ENCODE measurements at places on chromosomes 6 and 20.

GRCh38 chr20:53336892-53337291, 256.7 kb downstream of the ZNF217 start:
- no peak for DNase-seq

DNA sequence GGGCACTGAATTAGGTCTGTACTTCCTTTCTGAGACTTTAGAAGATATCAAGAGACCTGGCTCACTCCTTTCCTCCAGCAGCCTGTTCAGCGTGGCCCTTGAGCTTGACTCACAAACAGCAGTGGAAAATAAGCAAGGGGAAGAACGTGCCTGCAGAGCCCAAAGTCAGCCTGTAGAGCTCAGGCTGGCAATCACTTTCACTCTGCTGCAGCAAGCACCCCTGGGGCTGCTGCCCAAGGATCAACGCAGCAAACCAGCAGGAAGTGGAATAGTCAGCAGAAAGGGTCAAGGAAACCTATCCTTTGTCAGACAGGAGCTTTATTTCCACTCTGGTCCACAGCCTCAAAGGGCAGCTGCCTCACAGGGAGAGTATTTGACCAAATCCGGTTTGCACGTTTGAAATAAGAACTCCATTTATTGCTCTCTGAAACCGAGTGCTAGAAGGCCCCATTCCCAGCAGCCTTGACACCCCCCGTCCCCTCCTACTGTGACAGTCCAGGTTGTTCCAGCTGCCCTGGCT, 77.4 kb downstream of the PRDM1 start:
- peak; percentile 53 for DNase-seq

DNA sequence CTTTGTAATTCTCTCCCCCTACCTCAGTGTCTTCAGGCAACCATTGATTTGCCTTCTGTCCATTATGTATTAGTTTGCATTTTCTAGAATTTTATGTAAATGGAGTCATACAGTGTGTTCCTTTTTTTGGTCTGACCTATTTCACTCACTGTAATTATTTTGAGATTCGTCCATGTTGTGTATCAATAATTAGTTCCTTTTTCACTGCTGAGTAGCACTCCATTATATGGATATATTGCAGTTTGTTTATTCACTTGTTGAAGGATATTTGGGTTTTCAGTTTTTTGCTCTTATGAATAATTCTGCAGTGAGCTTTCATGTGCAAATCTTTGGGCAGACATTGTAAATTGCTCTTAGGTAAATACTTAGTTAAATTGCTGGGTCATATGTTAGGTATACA, 97.1 kb downstream of the CTNNBL1 start:
- DNase-seq: no peak

- peak; percentile 3 for DNase-seq
Measured at GRCh38 chr6:87237804-87238203, 82.4 kb downstream of the ZNF292 start.

DNA sequence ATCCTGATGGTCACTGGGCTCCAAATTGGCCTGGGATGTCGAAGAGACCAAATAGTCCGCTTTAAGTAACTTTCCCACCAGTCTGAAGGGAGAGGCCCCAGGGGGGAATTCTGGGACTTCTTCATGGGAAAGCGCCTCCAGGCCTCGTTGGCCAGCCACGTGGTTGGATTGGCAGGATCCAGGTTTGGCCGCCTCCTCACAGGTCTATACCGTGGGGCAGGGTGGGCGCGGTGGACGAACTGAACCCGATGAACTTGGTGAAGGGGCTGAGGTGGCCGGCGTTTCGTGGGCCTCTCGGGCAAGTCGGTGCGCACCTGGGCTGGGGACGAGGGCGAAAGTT, 297 bp downstream of the POM121L2 start:
- DNase-seq: no peak

DNA sequence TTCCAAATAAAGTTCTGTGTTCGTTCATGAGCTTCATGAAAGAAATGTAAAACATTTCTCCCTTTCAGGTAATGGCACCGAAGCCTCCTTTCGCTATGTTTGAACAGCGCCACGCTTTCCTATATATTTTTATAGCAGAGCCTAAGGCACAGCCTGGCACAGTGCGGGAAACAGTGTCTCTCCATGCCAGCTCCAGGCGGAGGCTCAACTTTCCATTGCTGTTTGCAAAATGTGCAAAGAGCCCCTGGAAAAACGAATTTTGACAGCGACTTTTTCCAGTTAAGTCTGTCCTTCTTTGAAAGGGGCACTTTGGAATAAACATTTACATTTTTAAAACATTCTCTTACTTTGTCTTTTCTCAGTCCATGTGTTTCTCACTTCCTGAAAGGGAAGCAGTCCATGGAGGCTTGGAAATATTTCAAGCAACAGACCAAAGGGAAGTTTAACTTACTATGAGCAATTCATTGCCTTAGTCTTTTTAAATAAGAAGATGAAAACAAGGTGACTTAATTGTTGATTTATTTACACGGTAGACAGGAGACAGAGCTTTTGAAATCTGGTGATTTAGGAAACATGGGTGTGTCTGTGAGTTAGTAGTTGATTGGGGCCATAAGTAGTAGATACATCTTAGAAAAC, 769 bp downstream of the CCN6 start:
- no peak for DNase-seq

DNA sequence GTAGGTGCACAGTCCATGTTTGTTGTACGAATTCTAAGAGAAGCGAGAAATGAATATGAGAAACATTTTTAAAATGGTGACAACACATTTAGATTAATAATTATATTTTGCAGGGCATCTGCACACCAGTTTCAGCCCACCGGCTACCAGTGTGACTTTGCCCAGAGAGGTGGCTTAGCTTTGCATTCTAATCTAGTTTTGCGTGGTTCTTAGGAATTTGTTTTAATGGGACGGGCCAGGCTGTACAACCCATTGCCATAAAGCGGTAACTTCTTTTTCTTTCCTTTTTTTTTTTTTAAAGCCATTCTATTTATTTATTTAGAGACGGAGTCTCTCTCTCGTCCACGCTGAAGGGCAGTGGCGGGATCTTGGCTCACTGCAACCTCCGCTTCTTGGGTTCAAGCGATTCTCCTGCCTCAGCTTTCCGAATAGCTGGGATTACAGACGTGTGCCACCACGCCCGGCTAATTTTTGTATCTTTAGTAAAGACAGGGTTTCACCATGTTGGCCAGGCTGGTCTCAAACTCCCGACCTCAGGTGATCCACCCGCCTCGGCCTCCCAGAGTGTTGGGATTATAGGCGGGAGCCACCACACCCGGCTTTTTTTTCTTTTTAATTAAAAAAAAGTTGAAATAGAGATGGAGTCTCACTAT, 829 bp downstream of the MANBAL start:
- DNase-seq: no peak

DNA sequence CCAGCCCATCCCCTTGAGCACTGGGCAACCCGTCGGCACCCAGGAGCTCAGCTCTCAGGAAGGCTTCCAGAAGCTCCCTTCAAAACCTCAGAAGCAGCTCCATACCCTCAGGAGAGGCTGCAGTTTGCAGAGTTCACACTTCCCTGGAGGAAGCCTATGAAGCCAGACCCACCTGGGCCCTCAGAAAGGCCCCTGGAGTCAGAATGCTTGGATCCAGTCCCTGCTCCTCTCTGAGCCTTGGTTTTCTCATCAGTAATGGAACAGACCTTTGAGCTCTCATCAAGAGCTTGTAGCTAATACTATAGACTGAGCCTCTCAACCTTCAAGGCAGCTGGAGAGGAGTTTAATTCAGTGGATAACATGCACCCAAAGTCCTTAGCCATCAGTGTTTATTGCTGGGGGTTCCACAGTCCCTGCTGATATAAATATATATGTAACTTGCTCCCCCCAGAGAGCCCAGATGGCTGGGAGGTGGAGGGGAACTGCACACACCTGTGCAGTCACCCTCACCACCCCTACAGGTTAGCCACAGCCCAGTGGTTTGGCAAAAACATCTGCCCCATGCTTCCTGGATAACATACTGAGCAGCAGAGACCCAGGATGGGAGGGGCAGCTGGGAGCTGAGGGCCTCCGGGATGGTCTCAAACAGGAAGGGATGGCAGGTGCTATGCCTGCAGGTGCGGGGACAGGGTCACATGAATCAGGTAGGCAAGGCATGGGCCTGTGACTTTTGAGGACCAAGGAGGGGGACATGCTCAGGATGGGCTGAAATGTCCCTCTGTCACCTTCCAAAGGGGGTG, 120.1 kb downstream of the SNX5 start:
- no peak for DNase-seq

- no peak for DNase-seq
Measured at GRCh38 chr6:142429195-142429594, 127.4 kb downstream of the ADGRG6 start.

DNA sequence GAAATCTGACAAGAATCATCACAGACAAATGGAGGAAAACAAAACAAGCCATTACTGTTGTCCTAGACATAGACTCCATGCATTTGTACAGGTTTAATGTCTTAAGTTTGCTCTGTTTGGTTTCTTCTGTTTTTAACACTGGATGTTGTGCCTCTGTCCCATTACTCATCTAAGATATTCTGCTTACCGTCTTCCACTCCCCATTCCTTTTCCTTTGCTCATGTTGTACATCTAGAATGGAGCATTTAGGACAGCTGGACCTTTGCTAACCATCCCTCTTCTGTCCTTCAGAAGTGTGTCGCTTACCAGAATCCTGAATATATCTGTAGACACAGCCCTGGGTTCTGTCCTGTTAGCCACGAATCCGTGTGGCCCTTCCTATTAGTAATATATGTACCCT, 35.2 kb downstream of the RAB22A start:
- DNase-seq: no peak

DNA sequence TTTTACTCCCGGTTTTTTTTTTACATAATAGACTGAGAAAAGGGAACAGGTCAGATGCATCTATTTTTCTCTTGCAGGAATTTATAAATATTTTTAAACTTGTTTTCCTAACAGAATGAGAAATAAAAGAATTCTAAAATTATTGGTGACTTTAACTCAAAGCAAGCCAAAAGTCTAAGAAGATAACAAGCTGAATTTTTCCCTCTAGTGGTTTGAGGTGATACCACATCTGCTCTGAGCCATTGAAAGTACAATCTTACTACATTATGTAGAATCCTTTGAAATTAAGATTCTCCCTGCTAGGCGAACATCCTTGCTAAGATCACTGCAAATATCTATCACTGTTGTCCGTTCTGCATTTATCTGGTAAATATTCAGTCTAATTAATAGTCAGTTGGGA, 10.7 kb upstream of the STMND1 start:
- no peak for DNase-seq

GRCh38 chr6:145247692-145248419, 487.5 kb downstream of the EPM2A start:
- no peak for DNase-seq

DNA sequence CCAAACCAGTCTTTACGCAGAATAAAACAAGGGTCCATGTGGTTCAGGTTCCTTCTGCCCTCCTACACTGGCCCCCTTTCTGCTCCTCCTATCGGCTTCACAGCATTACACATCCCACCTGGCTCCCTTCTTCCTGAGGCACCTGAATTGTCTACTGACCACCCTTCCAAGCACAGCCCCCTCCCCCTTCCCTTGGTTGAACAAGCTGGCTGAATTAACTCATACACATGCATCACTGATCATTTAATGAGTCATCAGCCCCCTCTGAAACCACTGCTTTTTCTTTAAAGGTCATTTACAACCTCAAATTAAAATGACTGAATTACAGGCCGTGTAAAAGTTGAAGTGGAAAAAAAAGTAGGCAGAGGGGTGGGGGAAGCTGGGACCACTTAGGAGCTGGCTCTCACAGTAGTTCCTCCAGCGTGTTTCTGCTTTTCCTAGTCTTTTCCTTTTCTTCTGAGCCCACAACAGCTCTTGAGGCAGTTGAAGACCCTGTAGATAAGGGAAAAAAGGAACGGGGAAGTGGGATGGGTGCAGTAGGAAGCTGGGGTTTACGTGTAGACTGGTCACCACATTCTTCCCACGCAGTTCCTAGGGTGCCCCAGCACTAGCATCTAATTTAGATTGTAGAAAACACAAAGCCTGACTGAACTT, 67.6 kb downstream of the FYN start:
- peak; percentile 37 for DNase-seq

DNA sequence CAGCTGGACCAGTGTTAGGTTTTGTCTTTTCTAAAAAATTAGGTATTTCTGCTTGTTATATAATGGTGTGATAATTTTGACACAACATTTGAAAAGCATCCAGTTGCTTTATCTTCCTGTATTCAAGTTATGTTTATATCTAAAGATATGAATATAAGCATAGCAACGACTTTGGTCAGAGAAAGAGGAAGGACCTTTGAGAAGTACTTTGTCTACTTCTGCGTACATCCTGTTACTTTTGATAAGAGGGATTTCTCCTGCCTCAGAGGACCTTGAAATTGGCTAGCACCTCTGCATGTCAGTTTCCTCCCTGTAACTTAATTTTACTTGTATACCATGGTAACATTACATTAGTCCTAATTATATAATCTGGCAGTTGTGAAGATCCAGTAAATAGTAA, 24.8 kb downstream of the PHF20 start:
- peak; percentile 17 for DNase-seq

- no peak for DNase-seq
Measured at GRCh38 chr6:74654296-74654695, 551.6 kb downstream of the COL12A1 start.

DNA sequence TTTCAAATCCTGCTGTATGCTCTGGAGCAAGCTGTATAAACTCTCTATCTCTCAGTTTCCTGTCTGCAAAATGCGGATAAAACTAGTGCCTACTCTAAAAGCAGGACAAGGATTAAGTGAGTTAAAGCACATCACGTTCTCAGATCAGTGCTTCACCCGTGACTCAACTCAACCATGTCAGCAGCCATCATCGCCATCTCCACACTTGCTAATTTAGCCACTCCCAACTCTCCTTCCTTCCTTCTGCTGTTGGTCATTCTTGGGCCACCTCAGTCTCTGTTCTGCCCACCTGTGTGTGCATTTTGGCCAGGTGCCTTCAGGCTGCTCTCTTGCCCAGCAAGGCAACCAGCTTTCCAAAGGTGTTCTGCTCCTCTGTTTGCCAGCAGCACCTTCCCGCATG, 260.0 kb upstream of the CDYL start:
- no peak for DNase-seq

DNA sequence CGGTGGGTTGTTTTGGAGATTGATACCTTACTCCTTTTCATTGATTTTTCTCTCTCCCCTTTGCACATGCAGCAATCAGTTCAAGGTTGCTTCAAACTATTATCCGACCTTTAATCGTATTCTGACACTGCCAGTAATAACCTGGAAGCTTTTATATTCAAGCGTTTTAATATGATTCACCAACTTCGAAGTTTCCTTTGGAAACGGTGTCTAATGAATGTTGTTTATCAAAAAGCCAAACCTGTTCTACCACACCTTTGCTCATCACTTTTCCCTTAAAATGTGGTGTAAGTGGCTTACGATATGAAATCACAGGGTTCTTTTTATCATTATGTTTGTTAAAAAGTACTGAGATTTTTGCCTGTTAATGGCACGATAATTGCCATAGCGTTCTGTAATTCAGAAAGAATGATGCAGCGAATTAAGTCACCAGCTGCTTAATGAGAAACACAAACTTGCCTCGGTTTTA, 660 bp downstream of the STXBP5 start:
- no peak for DNase-seq

Data from CD4-positive, alpha-beta T cell treated with Interleukin-6 at 100 ng/mL for 8 hours (primary cell).